ENCODE measurements at places on chromosomes 1 and 21.

DNA sequence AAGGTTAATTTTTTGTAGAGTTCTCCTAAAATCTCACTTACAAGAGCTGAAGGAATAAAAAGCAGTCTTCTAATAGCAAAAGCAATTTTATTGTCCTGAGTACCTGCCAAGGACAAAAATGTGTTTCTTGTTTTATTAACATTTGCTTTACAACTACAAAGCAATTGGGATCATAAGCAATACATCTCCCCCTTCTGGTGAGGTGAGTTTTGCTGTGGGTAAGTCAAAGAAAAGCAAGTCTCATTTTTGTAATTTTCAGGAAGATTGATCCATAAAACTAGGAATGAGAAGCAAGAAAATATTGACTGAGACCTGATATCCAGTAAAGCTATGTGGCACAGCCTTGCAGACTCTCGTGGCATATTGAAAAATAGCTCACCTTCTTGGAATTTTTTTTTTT lies 2162.7 kb downstream of the NCAM2 start:
- no peak for DNase-seq

GRCh38 chr1:228147768-228148167 lies 2.0 kb upstream of the GJC2 start:
- no peak for DNase-seq

GRCh38 chr21:15823486-15824150 lies 93.8 kb downstream of the USP25 start:
- no peak for DNase-seq

- no peak for DNase-seq
Measured at GRCh38 chr1:163664671-163665335, 343.0 kb downstream of the NUF2 start.

GRCh38 chr1:203103216-203103615 lies 17.4 kb upstream of the MYOG start:
- no peak for DNase-seq
